ENCODE measurements at places on chromosomes 3 and 15.

DNA sequence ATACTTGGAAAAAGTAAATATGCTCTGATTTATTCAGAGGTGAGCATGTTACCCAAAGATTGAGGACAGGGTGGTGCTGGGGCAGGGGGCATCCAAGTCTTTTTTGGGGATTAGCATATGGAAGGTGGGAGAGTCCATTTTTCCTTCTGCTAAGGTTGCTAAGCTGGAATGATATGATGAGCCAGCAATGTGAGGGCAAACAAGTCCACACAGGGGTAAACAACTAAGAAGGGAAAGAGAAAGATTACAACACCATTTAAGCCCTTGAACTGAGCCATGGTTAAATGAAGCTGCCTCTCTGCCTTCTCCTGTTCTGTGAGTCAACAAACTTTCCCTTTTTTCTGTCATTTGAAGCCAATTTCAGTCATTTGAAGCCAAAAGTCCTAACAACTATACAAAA lies 89.0 kb downstream of the RPL22L1 start:
- no peak overlapping the region for H3K4me3 ChIP-seq
- H3K4me1 ChIP-seq: no peaks in the 10 kb centered on the region
- H3K27me3 ChIP-seq: no peaks in the 10 kb centered on the region
- no peak overlapping the region for H3K27ac ChIP-seq
- no peak for DNase-seq

- H3K4me3 ChIP-seq: no peak overlapping the region
- H3K36me3 ChIP-seq: no peaks in the 10 kb centered on the region
- H3K27me3 ChIP-seq: no peaks in the 10 kb centered on the region
Observed at GRCh38 chr3:45868213-45868612, 18.1 kb upstream of the CCR9 start.

- H3K4me3 ChIP-seq: no peak overlapping the region
- no peaks in the 10 kb centered on the region for H3K36me3 ChIP-seq
Observed at GRCh38 chr15:70530906-70531305, 232.5 kb downstream of the UACA start.

- DNase-seq: no peak
- no peak overlapping the region for H3K4me3 ChIP-seq
- H3K27me3 ChIP-seq: no peaks in the 10 kb centered on the region
- H3K4me1 ChIP-seq: no peaks in the 10 kb centered on the region
- H3K36me3 ChIP-seq: no peaks in the 10 kb centered on the region
- H3K27ac ChIP-seq: no peak overlapping the region
Observed at GRCh38 chr15:38826880-38827279, 262.3 kb upstream of the RASGRP1 start.

GRCh38 chr15:89448825-89449224 lies 47.6 kb downstream of the RHCG start:
- no peak overlapping the region for H3K27ac ChIP-seq
- no peak for DNase-seq
- H3K27me3 ChIP-seq: no peaks in the 10 kb centered on the region
- no peaks in the 10 kb centered on the region for H3K36me3 ChIP-seq

- no peak overlapping the region for H3K4me3 ChIP-seq
- no peaks in the 10 kb centered on the region for H3K27me3 ChIP-seq
- no peak overlapping the region for H3K27ac ChIP-seq
- H3K4me1 ChIP-seq: no peaks in the 10 kb centered on the region
Observed at GRCh38 chr3:116306720-116307119, 138.6 kb downstream of the LSAMP start.

DNA sequence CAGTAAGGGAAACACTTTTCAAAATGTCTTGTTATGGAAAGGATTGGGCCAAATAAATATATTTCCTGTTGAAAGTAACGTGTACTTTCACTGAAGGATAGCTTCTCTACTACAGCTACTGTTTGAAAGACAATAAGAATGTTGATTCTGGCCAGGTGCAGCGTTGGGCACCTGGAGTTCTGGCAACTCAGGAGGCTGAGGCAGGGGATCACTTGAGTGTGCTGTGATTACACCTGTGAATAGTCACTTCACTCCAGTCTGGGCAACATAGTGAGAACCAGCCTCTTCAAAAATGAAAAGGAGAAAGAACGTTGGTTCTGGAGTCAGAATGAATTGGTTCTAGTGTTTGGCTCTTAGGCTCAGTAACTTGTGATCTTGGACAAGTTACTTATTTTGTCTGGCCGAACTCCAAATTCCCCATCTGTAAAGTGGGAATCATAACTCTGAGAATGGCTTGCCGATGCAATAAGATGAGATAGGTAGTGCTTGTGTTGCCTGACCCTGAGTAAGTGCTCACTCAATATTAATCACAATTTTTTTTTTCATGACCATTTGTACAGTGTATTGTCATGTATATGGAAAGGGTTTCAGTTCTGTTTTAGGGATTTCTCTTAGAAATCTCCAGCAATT lies 310.8 kb downstream of the PTPRG start:
- no peak overlapping the region for H3K27ac ChIP-seq
- H3K4me1 ChIP-seq: no peaks in the 10 kb centered on the region
- no peaks in the 10 kb centered on the region for H3K27me3 ChIP-seq
- no peaks in the 10 kb centered on the region for H3K36me3 ChIP-seq

DNA sequence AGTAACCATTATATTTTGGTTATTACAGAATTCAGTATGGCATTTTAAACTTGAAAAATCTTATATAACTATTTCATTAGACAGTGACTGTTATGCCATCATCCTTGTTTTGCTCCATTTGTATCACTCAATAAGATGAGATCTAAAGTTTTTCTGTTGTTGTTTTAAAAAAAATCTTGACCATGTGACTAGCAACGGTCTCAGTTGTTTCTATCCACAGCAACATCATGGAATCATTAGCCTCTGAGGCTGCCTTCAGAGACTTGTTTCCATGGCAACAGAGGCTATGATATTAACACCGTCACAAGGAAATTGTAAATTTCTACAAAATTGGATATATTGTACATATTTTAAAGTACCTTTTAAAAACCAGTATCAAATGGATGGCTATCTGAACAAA lies 129.8 kb downstream of the DLG1 start:
- no peaks in the 10 kb centered on the region for H3K4me1 ChIP-seq
- no peak overlapping the region for H3K4me3 ChIP-seq
- no peak overlapping the region for H3K27ac ChIP-seq

GRCh38 chr3:109275702-109276293 lies 40.5 kb downstream of the DPPA2 start:
- H3K36me3 ChIP-seq: no peaks in the 10 kb centered on the region
- no peak overlapping the region for H3K27ac ChIP-seq
- H3K4me3 ChIP-seq: no peak overlapping the region
- peak; percentile 5 for DNase-seq
- H3K27me3 ChIP-seq: no peaks in the 10 kb centered on the region
- H3K4me1 ChIP-seq: no peaks in the 10 kb centered on the region

DNA sequence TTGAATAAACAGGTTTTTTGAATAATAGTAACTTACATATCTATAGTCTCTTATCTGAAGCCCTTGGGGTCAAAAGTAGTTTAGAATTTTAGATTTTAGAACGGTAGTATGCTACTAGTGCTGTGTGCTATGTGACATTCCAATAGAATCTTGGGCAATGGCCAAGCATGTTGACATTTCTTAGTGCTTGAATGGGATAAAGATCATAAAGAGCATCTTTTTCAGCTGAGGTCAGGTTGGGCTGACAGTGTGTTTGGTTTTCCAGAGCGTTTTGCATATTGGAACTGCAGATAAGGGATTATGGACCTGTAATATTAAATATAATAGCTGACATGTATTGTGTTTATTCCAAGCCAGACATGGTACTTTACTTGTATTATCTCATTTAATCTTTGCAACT lies 32.1 kb downstream of the CNTN4 start:
- no peaks in the 10 kb centered on the region for H3K4me1 ChIP-seq
- no peak overlapping the region for H3K4me3 ChIP-seq
- H3K27ac ChIP-seq: no peak overlapping the region
- no peak for DNase-seq
- H3K36me3 ChIP-seq: no peaks in the 10 kb centered on the region
- no peaks in the 10 kb centered on the region for H3K27me3 ChIP-seq

GRCh38 chr3:134407239-134407625 lies 33.0 kb upstream of the AMOTL2 start:
- DNase-seq: no peak
- H3K27ac ChIP-seq: no peak overlapping the region
- no peak overlapping the region for H3K4me3 ChIP-seq
- no peaks in the 10 kb centered on the region for H3K4me1 ChIP-seq

DNA sequence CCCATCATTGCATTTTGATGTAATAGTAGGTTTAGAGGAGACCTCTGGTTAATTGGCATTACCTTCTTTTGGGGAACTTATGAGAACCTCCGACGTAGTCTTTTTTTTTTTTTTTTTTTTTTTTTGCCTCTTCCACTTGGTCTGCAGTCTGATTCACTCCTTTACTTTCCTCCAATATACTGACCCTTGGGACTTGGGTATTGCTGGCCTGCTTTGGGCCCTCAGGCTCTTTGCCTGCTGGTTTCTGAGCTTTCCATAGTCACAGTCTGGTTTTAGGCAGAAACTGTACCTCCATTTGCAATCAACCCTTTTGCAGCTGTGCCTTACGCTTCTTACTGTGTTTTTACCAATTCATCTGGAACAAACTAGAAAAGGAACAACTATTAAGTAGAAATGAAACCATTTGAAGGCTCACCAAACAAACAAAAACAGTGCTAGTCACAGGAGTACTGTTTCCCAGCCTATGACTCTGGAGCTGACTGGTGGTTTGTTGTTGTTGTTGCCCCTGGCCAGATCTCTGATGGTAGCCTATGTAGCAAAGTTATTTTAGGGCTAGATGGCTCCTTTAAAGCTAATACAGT lies 272.8 kb downstream of the BBX start:
- no peak for DNase-seq
- H3K4me1 ChIP-seq: no peaks in the 10 kb centered on the region
- H3K36me3 ChIP-seq: no peaks in the 10 kb centered on the region

GRCh38 chr3:143585720-143586456 lies 262.4 kb downstream of the SLC9A9 start:
- H3K4me1 ChIP-seq: no peaks in the 10 kb centered on the region
- H3K27ac ChIP-seq: no peak overlapping the region
- H3K27me3 ChIP-seq: no peaks in the 10 kb centered on the region
- H3K4me3 ChIP-seq: no peak overlapping the region

GRCh38 chr15:96578393-96578792 lies 247.9 kb downstream of the NR2F2 start:
- H3K36me3 ChIP-seq: no peaks in the 10 kb centered on the region
- no peak overlapping the region for H3K27ac ChIP-seq
- H3K4me3 ChIP-seq: no peak overlapping the region
- peaks cover 2% of the 10 kb centered on the region for H3K27me3 ChIP-seq
- no peak for DNase-seq

GRCh38 chr3:53996141-53996874 lies 104.6 kb upstream of the SELENOK start:
- no peaks in the 10 kb centered on the region for H3K4me1 ChIP-seq
- H3K4me3 ChIP-seq: no peak overlapping the region
- H3K27me3 ChIP-seq: peaks cover 6% of the 10 kb centered on the region

DNA sequence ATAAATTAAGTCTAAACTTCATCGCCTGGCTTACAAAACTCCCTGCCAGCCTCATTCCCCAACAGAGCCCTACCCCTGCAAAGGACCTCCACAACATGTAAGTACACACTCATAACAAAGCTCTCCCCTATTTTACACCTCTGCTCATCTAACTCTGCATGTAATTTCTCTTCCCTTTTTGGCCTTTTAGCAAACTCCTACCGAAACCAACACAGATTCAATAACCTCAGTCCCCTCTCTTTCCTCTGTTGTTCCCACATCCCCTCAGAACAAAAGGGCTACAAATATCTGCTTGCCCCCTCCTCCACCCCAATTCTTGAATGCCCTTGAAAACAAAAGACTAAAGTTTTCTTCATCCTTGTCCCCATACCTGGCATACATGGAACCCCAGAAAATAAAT lies 662 bp downstream of the UBL7 start:
- H3K27ac ChIP-seq: peak overlapping the region; percentile 91
- H3K4me1 ChIP-seq: 0 out of 2 replicates have a peak, but pooled peaks cover 3% of the 10 kb centered on the region
- no peaks in the 10 kb centered on the region for H3K36me3 ChIP-seq
- peak overlapping the region; percentile 78 for H3K4me3 ChIP-seq

DNA sequence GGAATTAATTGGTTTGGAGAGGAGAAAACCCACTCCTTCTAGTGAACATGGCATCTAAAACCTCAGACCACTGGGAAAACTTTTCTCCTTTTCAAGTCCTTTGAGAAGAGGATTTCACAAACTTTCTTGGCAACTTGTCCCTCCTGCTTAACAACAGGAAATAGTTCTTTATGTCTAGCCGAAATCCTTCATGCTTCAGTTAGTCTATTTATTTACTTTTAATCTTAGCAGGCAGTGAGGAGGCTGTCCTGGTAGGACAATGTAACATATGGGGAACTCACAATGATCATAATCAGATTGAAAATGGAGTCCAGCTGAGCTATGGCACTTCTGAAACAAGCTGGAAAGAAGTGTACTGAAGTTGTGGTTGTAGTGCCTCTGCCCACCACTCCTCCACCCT lies 50.6 kb downstream of the KY start:
- H3K36me3 ChIP-seq: no peaks in the 10 kb centered on the region
- no peak overlapping the region for H3K4me3 ChIP-seq
- no peak overlapping the region for H3K27ac ChIP-seq
- no peak for DNase-seq

DNA sequence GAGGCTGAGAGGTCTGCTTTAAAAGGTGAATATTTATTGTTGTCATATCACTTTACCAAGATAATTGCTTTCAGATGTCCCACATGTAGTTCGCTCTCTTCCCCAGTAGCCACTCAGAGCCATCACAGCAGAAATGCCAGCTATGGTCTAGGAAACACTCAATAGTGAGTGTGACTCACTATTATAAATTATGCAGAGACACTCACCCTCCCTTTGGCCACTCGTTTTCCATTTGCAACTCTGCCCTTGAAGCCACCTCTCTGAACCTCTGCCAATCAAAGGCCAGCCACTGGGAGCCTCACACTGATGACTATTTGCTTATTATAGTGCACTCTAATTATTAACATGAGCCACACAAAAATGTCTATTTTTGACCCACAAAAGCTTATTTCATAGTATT lies 328.1 kb upstream of the ATP10A start:
- DNase-seq: no peak
- no peak overlapping the region for H3K27ac ChIP-seq
- no peaks in the 10 kb centered on the region for H3K4me1 ChIP-seq
- H3K4me3 ChIP-seq: no peak overlapping the region
- no peaks in the 10 kb centered on the region for H3K27me3 ChIP-seq
- no peaks in the 10 kb centered on the region for H3K36me3 ChIP-seq
